Occipital lobe (tissue), 3 donors: ENCODE measurements at places on chromosomes 11 and 22. TPM values are rescaled to one million over a fixed set of nuclear protein-coding genes. Genes with fewer than 3 reads are reported as not detected.

GRCh38 chr11:2991452-2992233 lies 486 bp downstream of the NAP1L4 start:
- DNase-seq, result no peak

- DNase-seq, result no peak
These were observed 33.1 kb upstream of the TP53I11 start for GRCh38 chr11:44983786-44984185.

The OR9Q1 gene
- total RNA-seq, result not detected

DNA sequence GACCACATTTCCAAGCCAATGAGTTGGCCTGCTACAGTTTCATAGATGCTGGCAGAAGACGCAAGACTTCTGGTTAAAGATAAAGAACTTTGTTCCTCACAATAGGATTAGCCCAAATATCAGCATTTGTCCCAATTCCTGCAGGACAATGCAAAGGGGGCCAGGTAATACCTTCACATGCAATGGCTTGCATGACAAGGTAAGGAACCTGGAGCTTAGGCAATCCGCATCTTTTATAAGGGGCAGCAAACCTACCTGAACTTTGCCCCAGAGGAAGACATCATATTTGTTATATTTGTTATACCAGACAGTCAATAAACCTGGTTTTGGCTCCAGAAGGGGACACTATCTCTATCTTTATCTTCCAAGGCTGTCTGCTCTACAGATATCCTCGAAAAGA lies 5.3 kb downstream of the P2RY6 start:
- no peak for DNase-seq

- no peak for DNase-seq
These were observed 356.2 kb downstream of the METTL15 start for GRCh38 chr11:28464252-28464867.

The MMP11 gene
- total RNA-seq, result 14.8 TPM

- no peak for DNase-seq
These were observed 310.2 kb downstream of the DLG2 start for GRCh38 chr11:85316967-85317366.

DNA sequence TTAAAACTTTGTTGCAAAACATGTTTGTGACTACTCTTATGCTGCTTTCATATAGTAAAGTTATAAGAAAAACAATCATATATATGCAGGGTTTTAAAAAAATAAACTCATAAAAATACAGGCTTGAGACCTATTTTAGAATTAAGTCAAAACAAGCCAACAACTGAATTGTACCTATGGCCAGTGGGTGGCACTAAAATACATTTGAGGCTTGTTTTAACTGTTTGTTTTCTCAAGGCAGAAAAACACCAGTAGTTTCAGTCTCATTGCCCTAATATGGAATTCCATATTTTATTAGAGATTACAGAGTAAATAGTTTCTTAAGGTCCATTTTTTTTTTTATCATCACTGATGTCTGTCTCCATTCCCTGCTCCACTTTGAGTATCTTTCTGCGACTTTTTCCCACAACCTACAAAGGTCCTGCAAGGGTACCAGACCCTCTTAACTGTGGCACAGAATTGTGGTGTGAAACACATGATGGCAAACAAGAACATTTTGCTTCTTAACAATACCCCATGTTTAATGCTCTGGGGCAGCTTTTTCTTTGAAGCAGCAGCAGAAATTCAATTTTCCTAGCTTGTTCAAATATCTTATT lies 8.5 kb upstream of the CCDC89 start:
- no peak for DNase-seq

DNA sequence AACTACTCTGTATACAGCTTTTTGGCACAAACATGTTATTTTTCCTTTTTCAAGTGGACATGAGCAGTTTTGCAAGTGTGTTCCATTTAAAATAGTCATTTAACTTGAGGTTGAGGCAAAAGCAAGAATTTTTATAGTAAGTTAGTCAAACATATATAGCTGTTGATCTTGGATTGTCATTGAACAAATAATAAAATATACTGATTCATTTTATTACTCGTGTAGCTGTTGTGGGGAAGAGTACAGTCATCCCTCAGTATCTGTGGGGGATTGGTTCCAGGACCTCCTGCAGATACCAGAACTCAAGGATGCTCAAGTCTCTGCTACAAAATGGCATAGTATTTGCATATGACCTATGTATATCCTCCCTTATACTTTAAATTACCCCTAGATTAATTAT lies 45.3 kb downstream of the EXT2 start:
- no peak for DNase-seq

DNA sequence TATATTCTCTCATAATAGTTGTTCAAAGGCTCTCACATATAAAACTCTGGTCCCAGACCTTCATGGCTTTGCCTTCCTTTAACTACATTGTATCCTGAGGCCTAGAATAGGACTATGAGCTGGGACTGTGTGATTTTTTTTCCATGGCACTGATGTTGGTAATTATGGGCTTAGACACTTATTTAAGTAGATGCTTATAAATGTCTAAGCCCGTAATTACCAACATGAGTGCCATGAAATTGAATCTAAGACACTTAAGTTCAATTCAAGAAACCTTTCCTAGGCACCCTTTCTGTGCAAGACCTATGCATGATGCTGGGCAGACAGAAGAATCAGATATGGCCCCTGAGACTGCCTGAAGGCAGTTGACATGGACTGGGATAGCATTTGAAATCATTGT lies 63.0 kb downstream of the P4HA3 start:
- no peak for DNase-seq

The CCDC116 gene
- total RNA-seq, result 0.16 TPM

GRCh38 chr22:44526779-44527126 lies 28.7 kb upstream of the RTL6 start:
- no peak for DNase-seq

- no peak for DNase-seq
These were observed 81.4 kb downstream of the RCN1 start for GRCh38 chr11:32172041-32172847.

- no peak for DNase-seq
These were observed 10.5 kb downstream of the SLC16A8 start for GRCh38 chr22:38073150-38074130.

The CDK2AP2 gene
- total RNA-seq, result 4.7 TPM

DNA sequence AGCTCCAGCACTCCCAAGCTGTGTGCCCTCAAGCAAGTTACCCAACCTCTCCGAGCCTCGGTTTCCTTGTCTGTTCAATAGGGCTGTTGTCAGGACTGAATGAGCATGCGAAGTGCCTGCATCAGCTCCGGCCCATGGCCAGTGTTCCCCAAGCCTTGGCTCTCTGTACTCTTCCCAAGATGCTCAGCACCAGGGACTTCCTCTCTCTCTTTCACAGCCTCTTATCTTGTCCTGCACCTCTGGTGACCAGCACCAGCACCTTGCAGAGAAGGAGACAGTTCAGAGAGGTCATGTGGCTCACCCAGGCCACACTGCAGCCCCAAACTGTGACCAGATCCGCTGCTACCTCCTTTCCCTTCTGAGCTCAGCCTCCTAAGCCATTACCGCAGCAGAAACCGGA lies 120.3 kb upstream of the ANO1 start:
- no peak for DNase-seq

GRCh38 chr11:128422576-128423370 lies 164.6 kb downstream of the ETS1 start:
- DNase-seq, result no peak

DNA sequence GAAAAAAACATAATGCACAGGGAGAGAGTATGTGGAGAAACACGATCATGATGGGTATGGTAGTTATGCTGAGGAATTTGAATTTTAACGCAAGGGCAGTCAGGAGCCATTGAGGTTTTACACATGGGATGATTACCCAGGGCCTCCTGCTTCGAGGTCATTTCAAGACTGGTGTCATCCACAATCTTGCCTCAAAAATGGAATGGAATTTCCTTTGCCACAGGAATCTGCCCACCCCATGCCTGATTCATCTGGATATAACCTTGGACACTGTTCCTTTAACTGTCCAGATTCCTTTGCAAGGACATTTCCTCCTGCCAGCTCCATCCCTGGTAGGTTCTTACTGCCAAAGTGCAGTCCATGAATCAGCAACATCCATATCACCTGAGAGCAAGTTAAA lies 655.9 kb upstream of the TENM4 start:
- DNase-seq, result no peak

- no peak for DNase-seq
These were observed 225.2 kb downstream of the BUD13 start for GRCh38 chr11:116547571-116547970.

The FGF3 gene
- total RNA-seq, result not detected

DNA sequence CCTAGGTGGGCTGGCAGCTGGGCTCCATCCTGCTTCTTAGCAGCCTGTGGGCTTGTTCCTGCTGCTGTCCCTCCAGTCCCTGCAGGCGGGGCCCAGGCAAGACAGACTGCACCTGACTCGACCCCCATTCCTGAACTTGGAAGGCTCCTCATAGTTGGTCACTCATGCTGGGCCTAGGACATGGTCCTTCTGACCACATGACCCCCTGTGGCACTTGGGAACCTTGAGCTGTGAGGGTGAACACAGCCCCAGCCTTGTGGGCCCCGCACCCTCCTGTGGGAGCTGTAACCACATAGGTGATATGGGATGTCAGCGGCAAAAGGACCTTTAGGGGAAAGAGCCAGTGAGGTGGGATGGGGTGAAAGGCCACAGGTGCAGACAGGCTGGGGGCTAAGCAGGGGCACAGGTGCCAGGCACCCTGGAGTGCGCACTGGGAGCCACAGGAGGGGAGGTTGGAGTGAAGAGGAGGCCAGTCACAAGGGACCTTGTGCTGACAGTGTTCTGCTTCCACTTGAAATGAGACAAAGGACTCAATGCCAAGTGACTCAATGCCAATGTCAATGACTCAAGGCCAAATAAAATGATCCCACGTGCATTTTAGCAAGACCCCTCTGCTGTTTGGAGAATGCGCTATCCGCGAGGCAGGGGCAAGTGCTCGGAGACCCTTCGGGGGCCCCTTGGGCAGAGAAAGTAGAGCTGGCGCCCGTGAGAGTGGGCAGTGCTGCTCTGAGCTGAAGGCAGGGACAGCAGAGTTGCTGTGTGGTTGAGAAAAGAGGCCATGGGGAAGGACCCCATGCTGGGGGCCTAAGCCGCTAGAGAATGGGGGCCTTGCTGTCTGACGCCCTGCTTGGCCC lies 90.7 kb downstream of the MORC2 start:
- no peak for DNase-seq

The EFCAB6 gene
- 8.3 TPM for total RNA-seq

DNA sequence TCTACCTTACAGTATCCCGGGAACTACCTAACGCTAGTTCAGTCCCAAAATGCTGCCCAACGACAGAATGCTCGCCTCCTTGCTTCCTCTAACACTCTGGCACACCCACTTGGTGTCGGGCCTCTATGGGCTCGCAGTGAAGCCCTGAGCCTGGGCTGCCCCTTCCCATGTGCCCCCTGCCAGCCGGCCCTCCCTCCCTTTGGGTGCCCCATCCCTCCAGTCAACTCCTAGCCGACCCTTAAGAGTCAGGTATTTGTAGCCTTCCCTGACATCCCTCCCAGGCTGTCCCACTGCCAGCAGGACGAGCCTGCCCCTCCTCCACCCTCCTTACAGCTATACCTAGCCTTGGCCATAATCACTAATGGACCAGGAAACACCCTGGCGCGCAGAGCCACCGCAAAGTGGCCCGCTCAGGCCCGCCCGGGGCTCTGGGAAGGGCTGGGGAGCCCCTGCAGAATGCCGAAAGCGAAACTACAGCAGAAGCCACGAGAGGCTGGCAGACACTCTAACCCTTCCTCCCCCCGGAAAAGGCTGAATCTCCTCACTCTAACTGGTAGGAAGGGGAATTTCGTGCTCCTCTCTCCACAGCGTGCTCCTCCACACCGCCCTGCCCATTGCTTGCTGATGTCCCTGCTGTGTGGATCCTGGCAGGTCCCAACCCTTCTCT lies 8.2 kb downstream of the CBX7 start:
- no peak for DNase-seq

GRCh38 chr22:44025171-44026065 lies 1.3 kb downstream of the PARVB start:
- DNase-seq, result no peak

The APOA5 gene
- total RNA-seq, result not detected
